CD8-positive, alpha-beta T cell (primary cell): ENCODE measurements at places on chromosomes 2 and 18. TPM values are rescaled to one million over a fixed set of nuclear protein-coding genes. Genes with fewer than 3 reads are reported as not detected.

ACVR1C gene
- 2.4 TPM for total RNA-seq

PROM2 gene
- 0.44 TPM for total RNA-seq

RNF152 gene
- 1.6 TPM for total RNA-seq

LCT gene
- total RNA-seq = 0.06 TPM

PCARE gene
- total RNA-seq = not detected

C2orf72 gene
- not detected for total RNA-seq

MAPK4 gene
- not detected for total RNA-seq

LRRC30 gene
- not detected for total RNA-seq

GPR39 gene
- not detected for total RNA-seq

GNLY gene
- 90.8 TPM for total RNA-seq

HJURP gene
- 0.30 TPM for total RNA-seq

HTR2B gene
- total RNA-seq = not detected

RUFY4 gene
- 0.33 TPM for total RNA-seq

OXER1 gene
- total RNA-seq = 0.25 TPM

TMEM237 gene
- total RNA-seq = 9.0 TPM

NIF3L1 gene
- total RNA-seq = 3.8 TPM

RPL31 gene
- 2,895 TPM for total RNA-seq
